ENCODE measurements at places on chromosomes 2 and 18.

- DNase-seq: no peak
These were observed 164.9 kb downstream of the CCDC148 start for GRCh38 chr2:158291544-158292180.

DNA sequence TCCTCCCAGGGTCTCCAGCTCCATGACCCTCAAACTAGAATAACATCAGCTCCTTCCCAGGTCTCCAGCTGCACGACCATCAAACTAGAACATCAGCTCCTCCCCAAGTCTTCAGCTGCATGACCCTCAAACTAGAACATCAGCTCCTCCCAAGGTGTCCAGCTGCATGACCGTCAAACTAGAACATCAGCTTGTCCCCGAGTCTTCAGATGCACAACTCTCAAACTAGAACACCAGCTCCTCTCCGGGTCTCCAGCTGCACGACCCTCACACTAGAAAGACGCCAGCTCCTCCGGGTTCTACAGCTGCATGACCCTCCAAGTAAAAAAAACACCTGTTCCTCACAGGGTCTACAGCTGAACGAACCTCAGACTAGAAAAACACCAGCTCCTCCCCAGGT, 312.9 kb upstream of the TFPI start:
- no peak for DNase-seq

GRCh38 chr2:156099382-156099781, 233.1 kb downstream of the NR4A2 start:
- DNase-seq: no peak

GRCh38 chr2:154992826-154993225, 294.3 kb downstream of the KCNJ3 start:
- DNase-seq: no peak

DNA sequence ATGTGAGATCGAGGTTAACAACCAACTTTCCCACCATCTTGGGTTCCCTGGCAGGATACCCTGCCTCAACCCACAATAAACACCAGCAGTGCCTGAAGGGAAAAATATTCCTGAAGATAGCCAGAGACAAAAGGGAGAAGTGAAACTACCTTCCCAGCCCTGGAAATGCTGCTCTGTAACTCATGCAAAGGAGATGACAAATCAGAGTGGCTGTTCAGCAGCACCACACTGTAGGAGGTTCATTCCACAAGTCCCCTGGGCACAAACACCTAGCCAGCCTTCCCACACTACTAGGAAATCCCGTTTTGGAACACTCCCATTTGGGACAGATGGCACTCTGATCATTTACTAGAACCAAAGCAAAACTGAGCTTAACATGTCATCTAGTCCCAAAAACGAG, 190.7 kb upstream of the RBBP8 start:
- no peak for DNase-seq

- no peak for DNase-seq
These were observed 22.0 kb upstream of the LAPTM4A start for GRCh38 chr2:20073460-20073859.

GRCh38 chr2:200786826-200787225, 24.9 kb upstream of the BZW1 start:
- DNase-seq: no peak

DNA sequence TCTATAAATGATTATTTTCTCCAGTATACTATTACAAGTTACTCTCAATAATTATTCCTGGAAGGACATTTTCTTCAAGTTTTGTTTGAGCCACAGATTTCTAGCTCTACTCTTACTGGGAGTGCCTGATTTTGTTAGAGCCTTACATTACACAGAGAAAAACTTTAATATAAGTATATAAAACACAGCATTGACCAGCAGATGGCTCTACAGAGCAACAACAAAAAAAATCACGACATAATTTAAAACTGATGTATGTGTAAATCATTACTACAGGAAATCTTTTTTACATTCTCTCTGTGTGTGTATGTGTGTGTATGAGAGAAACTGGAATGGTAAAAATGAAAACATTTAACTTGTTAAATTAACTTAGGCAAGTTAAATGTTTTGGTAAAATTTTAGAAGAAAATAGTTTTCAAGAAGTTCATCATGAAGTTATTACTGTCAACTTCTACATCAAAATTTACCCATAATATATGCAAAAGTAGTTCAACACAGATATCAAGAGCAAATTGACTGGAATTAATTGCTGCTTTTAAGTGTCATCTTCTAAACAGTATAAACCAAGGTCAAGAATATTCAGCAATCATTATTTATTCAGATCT, 103.3 kb downstream of the MDH1 start:
- DNase-seq: no peak

- DNase-seq: no peak
These were observed 127.8 kb downstream of the OSBPL6 start for GRCh38 chr2:178322068-178322467.

DNA sequence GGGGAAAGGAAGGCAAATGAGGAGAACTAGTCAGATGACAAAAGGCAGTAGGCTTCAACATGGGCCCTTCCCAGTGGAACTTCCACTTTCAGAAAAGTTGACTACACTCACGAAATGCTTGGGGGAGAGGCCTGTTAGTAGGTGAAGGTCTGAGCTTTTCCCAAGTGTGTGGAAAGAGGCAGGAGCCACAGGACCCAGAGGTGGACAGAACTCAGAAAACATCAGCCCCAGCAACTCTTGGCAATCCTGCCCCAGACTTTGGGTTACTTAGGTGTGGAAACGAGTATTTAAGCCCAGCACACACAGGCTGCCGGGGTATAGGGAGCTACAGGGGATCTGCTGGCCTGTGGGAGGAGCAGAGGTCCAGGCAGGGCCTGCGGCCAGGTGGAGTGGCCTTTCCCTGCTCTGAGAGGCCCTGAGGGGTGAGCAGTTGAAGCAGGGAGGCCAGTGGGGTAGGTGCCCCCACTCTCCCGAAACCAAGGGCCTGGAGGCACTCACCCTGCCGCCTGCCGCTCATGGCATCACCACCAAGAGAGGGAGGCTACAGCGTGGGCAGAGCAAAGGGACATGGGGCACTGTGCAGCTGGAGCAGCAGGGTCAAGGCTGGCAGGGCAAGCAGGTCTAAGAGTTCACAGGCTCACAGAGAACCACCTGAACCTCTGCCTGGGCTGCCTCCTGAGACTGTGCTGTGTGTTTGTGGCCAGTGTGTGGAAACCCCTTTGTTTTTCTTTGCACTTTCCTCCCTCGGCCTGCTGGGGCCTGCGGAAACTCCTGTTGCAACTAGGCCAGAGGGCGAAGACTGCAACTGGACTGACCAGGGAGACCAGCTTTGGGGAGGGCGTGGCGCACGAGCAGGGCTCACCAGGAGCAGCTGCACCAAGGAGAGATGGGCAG, 130.7 kb upstream of the SERTAD2 start:
- DNase-seq: no peak

- no peak for DNase-seq
These were observed 34.1 kb downstream of the SERPINB11 start for GRCh38 chr18:63736876-63737275.

GRCh38 chr18:59917422-59917821, 17.6 kb downstream of the PMAIP1 start:
- DNase-seq: no peak

GRCh38 chr2:40318921-40319320, 133.0 kb downstream of the SLC8A1 start:
- no peak for DNase-seq

GRCh38 chr2:234548695-234549420, 52.0 kb upstream of the ARL4C start:
- no peak for DNase-seq

DNA sequence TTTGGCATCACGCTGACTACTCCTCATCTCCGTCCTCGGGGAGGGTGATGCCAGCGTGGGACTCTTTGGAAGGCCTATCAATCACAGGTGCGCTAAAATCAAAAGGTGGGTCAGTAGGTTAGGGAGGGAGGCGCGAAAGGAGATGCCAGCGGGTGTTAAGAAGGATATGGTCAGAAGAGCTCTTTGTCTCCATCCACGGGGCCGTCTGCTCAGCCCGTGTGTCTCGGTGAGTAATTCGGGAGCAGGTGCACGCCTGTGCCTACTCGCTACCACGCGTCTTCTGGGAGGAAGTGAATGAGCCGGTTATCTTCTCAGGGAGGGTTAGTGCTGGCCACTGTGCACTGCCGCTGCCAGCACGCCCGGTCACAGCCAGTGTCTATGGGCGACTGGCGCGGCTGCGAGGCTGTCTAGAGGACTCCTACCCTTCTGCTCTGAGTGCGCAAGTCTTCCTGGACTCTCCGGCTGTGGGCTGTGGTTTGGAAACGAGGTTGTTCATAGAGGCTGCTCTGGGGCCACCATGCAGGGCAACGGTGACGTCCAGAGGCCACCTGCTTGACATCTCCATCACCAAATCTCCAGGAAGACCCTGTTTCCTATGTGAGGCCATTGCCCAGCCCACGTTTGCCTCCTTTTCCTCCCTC, 153.4 kb downstream of the MBP start:
- no peak for DNase-seq

- DNase-seq: no peak
These were observed 273.6 kb downstream of the RDH14 start for GRCh38 chr2:18286897-18287296.

DNA sequence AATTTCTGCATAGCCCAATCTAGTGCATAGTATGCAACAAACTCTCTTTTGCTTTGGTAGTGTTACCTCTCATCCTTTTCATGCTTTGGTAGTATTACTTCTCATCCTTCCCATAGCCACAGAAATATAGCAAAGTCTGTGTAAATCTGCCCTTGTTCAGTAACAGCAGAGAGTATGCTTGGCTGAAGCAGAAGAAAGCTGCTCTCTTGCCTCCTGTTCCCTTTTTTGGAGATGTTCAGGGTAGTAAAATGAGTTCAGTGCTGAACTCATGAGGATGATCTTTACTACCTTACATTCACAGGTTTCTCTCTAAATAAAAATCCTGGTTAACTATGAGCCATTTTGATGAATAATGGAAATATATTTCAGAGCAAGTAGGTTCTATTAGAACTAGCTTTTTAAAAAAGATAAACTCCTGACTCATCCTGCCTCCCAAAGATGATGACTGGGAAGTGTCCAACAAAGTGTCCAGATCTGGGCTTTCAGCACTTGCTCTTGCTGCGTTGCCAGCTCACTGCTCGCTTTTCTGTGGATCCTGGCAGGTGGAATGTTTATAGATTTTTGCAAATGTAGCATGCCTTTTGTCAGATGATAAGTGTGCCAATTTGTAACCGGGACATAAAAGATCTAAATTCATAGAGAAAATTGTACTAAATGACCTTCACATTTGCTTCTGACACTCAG, 29.4 kb upstream of the CHMP3 start:
- DNase-seq: no peak

DNA sequence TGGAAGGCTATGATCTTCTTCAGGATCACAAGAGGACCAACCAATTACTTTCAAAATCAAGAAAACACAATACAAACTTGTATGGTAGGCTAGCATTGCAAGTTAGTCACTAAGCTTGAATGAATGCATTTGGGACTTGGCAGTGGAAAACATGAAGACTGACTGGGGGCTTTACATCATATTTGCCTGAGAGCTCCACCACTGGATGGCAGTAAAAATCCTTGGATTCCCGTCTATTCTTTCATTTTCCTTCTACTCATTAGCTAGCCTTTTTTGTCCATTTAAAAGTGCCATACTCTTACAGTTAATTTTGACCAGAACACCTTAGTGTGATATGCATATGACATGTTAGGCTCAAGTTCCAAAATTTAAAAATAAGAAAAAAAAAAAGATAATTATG, 63.5 kb upstream of the RASGRP3 start:
- no peak for DNase-seq

DNA sequence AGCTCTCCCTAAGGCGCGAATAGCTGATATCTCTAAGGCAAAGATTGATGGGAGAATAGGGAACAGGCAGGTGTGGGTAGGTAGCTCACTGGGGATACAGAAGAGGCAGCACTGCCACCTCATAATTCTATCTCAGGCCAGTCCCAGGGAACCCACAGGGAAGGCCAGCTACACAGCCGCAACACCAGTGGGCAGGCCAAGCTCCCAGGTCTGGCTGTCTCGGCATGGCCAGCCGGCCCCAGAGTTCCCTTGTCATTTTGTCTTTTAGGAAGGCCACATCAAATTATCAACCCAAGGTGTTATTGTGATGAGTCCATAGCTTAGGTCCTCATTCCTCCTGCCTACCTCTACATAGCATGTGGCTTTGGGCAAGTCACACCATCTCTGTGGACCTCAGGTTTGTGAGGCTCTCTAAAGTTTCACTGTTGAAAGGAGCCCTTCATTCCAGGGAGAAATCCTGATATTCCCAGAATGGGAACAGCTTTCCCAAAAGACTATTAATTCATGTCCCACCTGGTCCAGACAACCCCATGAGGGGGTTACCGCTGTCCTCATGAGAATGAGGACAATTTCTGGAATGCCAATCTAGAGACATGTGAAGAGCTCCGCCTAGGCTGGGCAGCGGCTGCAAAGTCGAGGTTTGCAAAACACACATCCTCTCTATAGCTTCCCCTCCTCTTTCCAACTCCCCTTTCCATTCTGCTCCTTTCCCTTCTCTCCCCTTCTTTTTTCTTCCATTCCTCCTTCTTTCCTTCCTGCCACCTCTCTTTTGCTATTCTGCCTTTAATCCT, 287.1 kb upstream of the ID2 start:
- no peak for DNase-seq

- peak; percentile 82 for DNase-seq
These were observed 4.2 kb upstream of the SP100 start for GRCh38 chr2:230411570-230412370.

DNA sequence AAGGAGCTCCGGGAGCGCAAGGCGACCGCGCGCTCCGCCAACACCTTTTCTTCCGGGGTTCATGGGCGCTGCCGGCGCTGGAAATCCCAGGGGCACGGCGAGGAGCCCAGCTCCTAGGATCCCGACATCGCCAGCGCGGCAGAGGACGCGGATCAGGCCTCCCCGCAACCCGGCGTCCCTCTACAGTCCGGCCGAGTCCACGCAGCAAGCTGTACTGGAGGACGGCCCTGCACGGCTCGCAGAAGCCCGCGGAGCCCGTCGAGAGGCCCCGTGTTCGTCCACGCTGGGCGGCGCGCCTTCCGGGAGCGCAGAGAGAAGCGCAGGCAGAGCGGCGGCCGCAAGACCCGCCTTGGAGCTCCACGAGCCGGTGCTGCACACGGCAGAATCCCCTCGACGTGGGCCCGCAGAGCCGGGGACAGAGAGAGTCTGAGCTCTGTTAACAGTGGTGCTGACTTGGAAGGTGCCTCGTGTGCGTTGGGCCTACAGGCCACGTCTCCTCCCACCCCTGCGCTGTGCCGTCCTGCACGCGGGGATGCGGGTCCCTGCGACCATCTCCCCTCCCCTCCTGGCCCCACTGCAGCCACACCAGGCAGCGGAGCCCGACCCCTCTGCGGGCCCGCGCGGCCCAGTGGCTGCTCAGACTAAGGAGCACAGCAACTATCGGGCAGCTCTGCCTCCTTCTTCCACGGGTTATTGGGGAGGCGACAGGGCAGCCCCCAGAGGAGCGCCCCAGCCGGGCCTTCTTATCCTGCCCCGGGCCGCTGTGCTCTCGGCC, 28.1 kb upstream of the PTPN2 start:
- DNase-seq: no peak

DNA sequence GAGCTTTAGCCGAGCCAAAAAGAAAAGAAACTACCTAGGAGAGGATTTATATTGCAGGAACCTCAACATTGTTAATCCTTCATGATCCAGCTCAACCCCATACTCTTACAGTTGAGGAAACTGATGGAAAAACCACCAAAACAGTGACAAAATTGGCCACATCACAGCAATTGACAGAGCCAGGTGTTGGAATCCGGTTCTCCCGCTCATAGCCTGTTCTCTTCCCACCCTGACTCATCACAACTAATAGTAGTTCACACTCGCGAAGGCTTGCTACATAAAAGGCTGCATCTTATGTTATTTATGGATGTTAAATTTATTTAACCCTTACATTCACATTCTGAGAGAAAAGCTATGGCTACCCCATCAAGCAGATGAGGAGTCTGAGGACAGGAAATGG, 33.7 kb downstream of the SLC9A4 start:
- no peak for DNase-seq
